ENCODE measurements at places on chromosomes 3 and 15.

GRCh38 chr3:193943200-193943599, 192.7 kb upstream of the HES1 start:
- DNase-seq: no peak

DNA sequence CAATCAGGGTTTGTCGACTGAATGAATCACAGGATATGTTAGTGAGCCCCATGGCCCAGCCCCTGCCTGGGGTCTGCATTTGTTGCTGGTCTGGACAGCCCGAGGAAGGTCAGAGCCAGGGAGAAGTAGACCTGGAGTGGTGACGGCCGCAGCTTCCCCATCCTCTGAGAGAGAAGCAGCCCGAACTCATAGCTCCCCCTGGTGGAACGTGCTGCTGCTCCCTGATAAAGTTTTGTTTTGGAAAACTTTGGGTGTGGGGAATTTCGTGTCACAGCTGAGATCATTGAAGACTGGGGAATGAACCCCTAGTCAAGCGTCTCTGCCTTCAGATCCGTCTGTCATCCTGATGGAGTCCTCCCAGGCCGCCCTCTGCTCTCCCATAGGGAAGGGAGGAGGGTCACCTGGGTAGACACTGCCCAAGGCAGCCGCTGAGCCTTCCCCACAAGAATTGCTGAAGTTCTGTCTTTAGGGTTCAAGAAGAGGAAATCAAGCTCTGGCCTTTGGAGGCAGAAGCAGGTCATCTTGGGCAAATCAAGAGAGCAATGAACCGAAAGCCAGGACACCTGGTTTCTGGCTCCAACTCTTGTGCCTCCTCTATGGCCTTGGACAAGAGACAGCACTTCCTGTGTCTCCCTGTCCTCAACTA, 60.5 kb downstream of the GLDN start:
- DNase-seq: no peak

DNA sequence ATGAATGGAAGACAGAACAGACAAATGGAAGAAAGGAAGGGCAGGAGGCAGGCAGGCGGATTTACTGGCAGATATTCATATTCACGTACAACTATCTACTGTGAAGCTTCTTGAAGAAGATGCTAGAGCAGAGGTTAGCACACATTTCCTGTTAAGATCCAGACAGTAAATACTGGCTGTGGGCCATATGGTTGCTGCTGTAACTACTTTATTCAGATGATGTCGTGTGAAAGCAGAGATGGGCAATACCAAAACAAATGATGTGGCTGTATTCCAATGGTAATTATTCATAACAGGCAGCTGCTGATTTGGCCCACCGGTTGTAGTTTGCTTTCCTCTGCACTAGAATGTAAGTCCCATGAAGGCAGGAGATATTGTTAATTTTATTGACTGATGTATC, 115.7 kb upstream of the PRTG start:
- DNase-seq: no peak

- no peak for DNase-seq
Measured at GRCh38 chr3:142943870-142944269, 19.6 kb downstream of the PAQR9 start.

DNA sequence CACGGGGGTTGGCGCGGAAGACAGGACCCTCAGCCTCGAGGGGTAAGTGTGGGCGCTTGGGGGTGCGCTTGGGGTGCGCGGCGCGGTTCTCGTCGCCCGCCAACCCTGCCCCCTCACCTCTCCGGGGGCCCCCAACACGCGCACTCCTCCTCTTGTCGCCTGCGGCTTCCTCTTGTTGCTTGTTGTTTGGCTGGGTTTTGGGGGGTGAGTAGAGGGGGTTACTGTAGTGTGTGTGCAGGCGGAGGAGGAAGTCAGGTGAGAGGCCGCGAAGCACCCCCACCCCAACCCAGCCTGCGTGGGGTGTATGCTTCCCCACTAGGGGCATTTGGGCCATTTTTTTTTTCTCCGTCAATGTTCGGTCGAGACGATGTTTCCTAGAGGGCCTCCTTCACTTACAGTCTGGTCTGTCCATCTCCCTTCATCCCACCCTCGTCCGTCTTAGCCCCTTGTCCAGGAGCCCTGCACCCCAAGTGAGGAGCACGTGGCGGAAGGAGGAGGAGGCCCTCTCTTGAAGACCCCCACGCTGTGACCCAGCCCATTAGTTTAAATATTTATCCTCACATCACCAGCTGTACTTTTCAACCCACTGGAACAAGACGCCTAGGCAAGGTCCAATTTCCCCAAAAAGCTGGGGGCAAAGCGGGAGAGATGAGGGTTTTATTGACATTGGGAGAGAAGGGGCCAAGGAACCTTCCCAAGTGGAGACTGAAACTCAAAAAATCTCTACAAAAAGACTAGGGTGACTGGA, 20.4 kb upstream of the SATB1 start:
- DNase-seq: peak; percentile 82

- no peak for DNase-seq
Measured at GRCh38 chr3:134827213-134827612, 32.2 kb downstream of the EPHB1 start.

GRCh38 chr3:48747015-48747615, 30.1 kb upstream of the IP6K2 start:
- no peak for DNase-seq

DNA sequence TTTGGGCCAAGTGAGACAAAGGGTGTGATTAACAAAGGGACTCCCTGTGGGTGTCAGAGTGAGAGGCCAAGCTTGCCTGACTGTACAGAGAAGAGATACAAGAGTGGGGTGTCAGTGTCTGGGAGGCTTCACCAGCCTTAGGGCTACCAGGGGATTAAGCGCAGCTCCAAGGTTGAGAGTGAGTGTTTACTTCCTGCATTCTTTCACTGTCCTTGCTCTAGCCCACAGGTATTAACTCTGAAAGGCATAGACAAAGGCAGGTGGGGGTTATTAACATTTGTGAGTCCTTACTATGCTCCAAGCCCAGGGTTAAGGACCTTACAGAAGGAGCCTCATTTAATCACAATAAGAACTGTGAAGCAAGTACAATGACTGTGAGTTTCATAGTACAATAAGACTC, 107.6 kb downstream of the IL20RB start:
- DNase-seq: no peak

- peak; percentile 48 for DNase-seq
Measured at GRCh38 chr15:75732809-75733451, 20.3 kb upstream of the CSPG4 start.
